Ammon's horn (tissue), 1 donor: ENCODE measurements at places on chromosomes 7 and 10.

DNA sequence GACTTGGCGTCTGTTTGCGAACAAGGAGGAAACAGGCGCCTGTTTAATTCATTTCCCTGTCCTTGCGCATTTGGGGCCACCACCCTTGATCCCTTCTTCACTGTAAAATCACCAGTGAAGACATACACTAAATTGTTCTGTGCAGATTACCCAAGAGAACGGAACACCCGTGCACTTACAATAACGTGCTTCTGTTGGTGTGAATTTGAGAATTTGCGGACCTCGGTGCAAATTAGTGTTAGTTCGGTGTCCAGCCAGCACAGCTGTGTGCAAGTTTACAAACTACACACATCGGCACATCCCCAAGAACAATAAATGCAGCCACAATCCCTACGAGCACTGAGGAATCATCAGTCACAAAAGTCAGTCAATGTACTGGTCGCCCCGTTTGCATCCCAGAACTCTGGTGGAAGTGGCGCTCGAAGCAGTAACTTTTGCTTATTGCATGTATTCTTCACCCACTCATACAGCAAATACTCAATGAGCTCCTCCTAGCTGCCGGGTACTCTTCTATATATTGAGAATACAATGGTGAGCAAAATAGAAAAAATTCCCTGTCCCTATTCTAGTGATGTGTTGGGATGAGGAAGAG lies 786 bp upstream of the CNOT4 start:
- peak; percentile 27 for DNase-seq

DNA sequence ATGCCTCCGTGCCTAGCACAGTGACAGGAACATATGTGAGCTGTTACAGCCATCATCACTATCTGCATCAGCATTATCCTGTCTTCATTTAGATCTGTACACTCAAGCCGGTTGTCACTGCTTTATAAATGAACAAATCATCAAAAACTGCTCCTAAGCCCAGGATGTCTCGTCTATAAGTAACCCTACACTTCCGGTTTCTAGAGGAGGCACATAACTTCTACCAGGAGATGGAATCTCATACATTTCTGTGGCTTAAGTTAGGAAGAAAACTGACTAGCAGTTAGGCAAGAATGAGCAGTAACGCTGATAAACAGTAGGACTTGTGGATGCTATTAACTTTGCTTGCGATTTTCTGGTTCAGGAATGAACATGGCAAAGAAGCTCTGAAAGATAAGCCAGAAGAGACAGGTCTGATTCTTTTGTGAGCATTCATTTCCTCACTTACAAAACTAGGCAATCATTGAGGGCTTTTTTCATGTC lies 1199.2 kb downstream of the SORCS3 start:
- no peak for DNase-seq

DNA sequence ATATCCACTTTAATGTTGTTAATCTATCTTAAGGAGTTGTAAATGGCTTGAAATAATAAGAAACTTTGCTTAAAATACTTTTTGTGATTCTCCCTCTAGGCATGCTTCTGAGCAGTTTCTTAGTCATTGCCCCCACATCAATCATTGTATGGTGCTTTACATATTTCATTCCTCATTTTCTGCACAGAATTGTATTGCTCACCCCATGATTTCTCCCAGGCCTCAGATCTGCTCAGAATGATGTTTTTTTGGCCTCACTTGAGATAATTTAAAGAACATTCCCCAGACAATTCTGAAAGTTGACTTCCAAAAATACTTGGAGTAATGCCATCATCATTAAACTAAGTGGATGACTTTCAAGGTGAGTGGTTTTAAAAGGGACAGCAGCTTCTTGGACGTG lies 82.1 kb upstream of the PRPS1L1 start:
- DNase-seq, result no peak

GRCh38 chr10:58714409-58714808 lies 201.7 kb downstream of the BICC1 start:
- no peak for DNase-seq

- DNase-seq, result no peak
These were observed 107.4 kb downstream of the ZEB1 start for GRCh38 chr10:31426401-31426800.

- no peak for DNase-seq
These were observed 5.0 kb downstream of the MYO1G start for GRCh38 chr7:44973610-44974401.

GRCh38 chr7:95989301-95989700 lies 216.9 kb downstream of the DYNC1I1 start:
- peak; percentile 26 for DNase-seq

DNA sequence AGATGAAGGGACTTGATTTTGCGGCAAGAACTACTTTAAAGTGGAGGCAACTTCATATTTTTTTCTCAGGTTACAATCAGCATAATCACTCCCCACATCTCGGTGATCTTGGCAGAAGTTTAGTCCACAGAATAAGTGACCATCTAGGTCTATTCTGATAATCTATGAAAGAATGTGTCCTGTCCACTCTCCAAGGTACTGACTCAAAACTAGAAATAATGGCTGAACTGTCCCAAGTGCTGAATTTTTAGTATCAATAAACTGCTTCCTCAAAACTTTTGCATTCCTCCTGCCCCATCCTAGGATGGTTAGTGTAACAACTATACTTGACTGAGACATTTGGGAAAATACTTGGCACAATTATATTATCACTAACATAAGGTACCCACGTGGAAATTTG lies 10.9 kb upstream of the CHRM2 start:
- DNase-seq, result no peak

GRCh38 chr10:112229901-112230300 lies 46.3 kb upstream of the GPAM start:
- no peak for DNase-seq

GRCh38 chr7:140641524-140642195 lies 1.0 kb upstream of the DENND2A start:
- DNase-seq, result no peak

DNA sequence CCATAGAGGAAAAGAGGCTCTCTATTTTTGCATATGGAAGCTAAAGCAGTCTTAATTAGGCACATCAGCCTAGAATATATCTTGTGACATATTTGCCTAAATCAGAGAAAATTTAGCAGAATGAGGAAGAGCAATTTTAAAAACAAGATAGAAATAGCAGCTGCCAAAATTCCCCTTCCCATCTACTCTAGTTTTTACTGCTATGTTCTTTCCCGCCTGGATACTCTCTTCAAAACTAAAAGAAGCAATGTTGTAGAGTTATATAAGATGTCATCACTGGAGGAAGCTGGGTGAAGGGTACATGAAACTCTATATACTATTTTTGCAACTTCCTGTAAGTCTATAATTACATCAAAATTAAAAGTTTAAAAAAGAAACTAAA lies 87.0 kb downstream of the ARMH3 start:
- DNase-seq, result no peak

- peak; percentile 66 for DNase-seq
These were observed 225.2 kb upstream of the PRSS58 start for GRCh38 chr7:142482891-142483658.

DNA sequence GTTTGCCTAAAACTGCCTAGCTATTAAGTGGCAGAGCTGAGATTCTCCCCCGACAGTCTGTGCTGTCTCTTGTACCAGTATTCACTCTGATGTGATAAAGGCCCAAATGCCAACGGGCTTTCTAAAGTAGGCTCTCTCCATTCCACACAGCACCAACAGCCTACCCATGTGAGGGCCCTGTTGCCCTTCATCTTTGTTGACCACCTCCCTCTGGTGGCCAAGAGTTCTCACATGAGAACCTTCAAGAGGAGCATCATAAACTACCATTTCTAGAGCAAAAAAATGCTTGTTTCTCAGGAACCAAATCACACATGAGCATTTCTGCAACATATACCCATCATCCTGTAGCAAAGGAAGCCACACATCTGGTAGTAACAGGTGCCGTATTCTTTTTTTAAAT lies 185.8 kb downstream of the GRM8 start:
- DNase-seq, result no peak

DNA sequence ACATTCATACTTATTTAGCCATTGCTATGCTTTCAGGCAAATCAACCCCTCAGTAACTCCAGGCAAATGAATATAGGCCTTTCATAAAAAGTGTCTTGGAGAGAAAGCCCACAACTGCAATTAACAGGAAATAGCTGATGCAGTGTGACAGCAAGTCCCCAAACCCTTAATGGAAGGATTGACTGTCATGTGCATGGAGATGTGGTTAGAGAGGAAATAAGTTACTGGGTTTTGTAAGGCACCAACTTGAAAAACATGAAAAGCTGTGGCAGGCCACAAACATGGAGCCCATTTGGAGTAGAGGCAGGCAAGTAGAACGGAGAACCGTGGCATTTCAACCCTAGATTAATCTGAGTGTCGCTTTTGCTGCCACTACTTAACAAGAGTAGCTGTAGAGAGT lies 549.4 kb upstream of the C7orf33 start:
- no peak for DNase-seq

DNA sequence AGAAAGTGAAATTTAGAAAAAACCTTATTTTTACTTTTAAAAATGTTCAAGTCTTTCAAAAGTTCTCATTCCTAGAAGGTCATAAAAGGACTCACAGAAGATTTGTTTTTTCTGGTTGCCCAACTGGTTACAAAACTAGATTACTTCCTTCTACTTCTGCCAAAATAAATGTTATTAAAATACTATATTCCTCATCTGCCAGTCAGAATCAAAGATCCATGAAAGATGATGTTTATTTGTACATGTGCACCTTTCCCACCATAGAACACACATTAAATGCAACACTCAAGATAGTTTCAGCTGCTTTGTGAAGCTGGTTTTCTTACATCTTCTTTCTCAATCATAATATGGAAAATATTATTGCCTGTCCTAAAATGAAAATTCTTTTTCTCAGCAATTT lies 465.4 kb downstream of the ETV1 start:
- no peak for DNase-seq

GRCh38 chr7:114302858-114303257 lies 111.8 kb upstream of the FOXP2 start:
- no peak for DNase-seq

DNA sequence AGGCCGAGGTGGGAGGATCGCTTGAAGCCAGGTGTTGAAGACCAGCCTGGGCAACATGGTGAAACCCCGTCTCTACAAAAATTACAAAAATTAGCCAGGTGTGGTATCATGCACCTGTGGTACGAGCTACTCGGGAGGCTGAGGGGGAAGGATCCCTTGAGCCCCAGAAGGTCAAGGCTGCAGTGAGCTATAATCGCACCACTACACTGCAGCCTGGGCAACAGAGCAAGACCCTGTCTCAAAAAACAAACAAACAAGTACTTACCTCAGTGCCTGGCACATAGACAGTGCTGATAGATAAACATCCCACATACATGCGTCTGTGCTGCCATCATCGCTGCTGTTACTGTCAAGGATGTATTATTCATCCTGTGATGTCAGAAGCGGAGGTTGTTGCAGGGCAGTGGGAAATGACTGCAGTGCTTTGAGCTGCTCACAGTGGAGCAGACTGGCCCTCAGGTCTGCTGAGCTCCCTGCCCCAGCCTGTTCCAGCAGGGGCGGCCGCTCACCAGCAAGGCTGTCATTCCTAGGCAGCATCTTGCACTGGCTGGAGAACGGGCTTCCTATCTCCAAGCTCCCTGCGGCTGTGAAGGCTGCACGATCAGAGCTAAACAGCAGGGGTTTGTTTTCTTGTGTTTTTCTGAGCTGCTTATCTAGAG lies 18.6 kb downstream of the FOXK1 start:
- DNase-seq, result peak; percentile 75

DNA sequence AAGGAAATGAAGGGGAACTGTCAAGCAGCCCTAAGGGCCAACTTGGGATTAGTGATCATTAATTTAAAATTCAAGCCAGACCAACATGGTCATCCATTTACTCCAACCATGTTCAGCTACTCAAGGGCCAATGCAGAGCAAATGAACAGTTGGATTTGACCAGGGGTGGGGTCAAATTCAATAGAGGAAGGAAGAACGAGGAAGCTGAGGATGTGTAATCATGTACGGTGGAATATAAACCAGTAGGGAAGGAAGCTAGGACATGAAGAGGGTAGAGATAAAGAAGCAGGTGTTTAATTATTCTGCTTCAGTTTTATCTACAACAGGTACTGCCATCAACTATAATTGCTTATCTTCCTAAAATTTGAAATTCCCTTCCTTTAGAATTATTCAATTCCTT lies 81.6 kb downstream of the HIBADH start:
- DNase-seq, result no peak

DNA sequence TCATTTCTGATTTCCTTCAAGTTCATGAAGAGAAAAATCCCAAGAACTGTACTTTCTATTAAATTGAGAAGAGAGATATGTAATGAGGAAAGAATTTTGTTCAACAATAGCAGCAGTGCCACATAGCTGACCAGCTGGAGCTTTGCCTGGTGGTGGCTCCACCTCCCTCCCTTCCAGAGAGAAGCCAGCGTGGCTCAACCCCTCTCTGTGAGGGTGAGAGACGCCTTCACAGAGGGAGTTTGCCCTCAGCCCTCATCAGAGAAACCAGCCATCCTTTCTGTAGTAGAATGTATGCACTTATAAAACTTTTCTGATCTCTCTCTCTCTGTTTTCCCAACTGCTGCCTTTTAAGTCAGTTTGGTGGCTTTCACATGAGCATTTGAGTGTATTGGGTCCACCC lies 20.5 kb upstream of the COL1A2 start:
- DNase-seq, result no peak

DNA sequence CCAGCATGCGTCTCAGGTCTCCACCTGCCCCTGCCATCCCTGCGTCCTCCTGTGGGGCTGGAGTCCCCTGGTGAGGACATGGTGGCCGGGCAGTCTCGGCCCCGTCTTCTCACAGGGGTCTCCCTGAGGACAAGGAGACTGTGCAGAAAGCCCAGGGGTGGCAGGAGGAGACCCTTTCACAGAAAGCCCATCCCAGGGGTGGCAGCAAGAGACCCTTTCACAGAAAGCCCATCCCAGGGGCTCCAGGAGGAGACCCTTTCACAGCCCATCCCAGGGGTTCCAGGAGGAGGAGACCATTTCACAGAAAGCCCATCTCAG lies 14.8 kb upstream of the CHST12 start:
- DNase-seq, result no peak

DNA sequence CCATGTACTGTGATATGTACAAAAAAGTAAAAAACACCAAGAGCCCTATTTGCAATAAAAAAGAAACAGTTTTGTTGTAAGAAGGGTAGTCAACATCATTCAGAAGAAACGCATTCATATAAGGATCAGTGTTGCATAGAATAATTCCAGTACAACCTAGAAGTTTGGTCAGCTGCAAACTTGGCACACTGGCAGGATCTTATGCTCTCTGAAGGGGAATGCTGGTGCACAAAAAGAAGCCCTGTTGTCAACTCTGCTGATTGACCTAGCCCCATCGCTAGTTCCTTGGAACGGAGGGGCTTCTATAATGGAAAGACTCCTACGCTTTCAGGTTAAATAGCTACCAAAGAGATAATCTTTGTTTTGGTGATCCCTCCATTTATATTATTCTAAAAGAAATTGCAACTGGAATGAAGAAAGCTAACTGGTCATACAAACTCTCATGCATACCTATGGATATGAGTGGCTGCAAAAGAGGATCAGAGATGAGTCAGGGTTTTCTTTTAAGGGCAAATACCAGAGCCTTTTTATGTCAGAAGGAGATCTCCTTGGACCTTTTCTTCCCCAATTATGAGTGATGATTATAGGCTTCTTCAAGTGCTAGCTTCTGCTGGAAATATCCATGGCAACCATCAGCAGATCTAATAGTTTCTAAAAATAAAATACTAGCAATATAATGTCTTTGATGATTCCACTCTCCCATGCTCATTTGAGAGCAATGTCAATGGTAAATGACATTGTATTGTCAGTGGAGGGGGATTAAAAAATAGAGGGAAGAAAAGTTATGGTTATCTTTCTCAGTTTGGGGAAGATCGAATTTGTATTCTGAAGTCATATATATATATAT lies 312.4 kb upstream of the CACNA2D1 start:
- no peak for DNase-seq

- DNase-seq, result no peak
These were observed 137.6 kb upstream of the SVIL start for GRCh38 chr10:29772403-29772802.

GRCh38 chr7:1758028-1758858 lies 88.2 kb downstream of the ELFN1 start:
- DNase-seq, result no peak
